ENCODE measurements at places on chromosomes 3 and 15.

GRCh38 chr3:176375519-176375918 is 821.8 kb downstream of the TBL1XR1 start:
- no peak for DNase-seq

DNA sequence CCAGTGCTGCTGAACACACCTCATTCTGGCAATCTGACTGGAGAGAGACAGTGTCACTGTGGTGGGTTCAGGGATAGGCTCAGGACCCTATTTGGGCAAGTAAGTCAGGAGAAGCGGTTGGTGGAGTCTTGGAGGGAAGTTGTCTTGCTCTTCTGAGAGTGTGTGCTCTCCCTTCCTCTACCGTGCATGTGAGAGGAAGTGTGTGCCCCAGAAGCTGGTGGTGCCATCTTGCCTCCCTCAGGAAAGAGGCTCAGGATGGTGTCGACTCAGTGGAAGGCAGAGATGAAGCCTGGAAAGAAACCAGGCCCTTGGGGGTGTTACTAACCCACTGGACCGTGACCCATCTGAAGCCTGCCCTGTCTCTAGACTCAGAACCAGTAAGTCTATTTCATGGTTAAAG is 6.8 kb upstream of the RARRES1 start:
- no peak for DNase-seq

GRCh38 chr15:62524848-62525247 is 359.8 kb upstream of the C2CD4B start:
- no peak for DNase-seq

GRCh38 chr15:96947296-96948229 is 617.1 kb downstream of the NR2F2 start:
- peak; percentile 66 for DNase-seq

- no peak for DNase-seq
These were observed 108.1 kb downstream of the PDZRN3 start for GRCh38 chr3:73516631-73517030.

GRCh38 chr3:8838234-8838633 is 68.8 kb upstream of the OXTR start:
- no peak for DNase-seq

GRCh38 chr3:29186131-29186599 is 94.7 kb upstream of the RBMS3 start:
- peak; percentile 47 for DNase-seq

- DNase-seq: peak; percentile 89
These were observed 182.3 kb upstream of the NDN start for GRCh38 chr15:23869396-23869795.

- DNase-seq: no peak
These were observed 972 bp downstream of the UBA5 start for GRCh38 chr3:132661101-132661500.

DNA sequence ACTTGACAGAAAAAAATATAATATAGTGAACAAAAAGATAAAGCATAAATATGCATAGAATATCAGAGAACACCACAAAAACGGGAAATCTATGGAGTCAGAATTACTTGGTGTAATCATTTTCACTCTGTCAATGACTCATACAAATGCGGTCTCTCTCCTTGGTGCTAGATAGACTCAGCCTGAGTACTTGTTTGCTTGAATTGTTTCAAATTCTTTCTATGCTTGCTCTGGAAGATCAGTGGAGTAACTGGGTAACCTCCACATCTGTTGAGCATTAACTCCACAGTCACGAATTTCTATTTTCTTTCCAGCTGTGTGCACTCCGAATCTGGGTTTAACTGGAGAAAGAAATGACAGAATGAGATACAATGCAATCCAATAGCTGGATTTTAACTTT is 760.4 kb downstream of the ZPLD1 start:
- peak; percentile 7 for DNase-seq

- peak; percentile 32 for DNase-seq
These were observed 52.5 kb upstream of the ATP2B2 start for GRCh38 chr3:10557781-10558373.

- DNase-seq: no peak
These were observed 3.6 kb upstream of the KBTBD12 start for GRCh38 chr3:127911421-127911931.

DNA sequence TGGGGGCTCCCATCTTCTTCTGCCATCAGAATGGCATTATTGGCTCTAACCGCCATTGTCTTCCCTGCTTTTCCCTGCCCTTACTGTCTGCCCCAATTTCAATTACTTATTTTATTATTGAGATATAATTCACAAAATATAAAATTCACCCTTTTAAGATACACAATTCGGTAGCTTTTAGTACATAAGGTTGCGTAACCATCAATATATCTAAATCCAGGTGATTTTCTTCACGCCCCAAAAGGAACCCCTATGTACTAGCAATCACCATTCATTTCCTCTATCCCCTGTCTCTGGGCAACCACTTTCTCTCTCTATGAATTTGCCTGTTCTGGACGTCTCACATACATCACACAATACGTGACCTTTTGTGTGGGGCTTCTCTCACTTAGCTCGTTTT is 18.0 kb downstream of the RBP2 start:
- no peak for DNase-seq

GRCh38 chr3:195595785-195596531 is 12.2 kb upstream of the APOD start:
- no peak for DNase-seq

DNA sequence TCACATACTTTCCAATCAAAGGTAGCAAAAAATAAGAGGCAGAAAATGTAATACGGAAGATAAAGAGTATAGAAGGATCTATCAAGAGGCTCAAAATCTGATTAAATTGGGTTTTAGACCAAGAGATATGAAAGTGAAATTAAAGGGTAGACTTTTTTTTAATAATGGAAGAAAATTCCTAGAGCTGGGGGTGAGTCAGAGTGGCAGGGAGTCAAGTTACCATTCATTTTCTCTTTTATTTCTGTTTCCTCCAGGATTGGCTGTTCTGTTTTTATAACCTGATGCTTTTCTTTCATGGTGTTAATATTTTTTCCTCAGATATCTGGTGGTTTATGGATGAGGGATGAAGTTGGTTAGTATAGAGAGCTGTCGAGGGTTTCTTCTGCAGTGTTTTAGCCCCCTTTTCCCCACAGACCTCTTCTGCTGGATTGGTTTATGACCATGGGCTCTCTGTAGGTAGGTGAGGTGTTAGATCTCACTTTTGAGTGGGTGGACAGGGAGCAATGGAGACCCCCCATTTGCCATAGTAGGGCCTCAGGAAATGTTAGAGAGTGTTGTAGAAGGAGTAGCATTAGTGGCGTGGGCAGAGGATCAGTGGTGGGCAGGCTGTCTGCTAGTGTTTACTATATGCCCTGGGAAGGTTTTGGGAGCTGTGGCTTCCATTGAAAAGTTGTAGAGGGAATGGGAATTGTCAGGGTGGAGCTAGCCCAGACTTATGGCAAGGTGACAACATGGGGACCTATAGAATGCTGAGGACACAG is 201.6 kb upstream of the GOLGA6L4 start:
- peak; percentile 32 for DNase-seq

DNA sequence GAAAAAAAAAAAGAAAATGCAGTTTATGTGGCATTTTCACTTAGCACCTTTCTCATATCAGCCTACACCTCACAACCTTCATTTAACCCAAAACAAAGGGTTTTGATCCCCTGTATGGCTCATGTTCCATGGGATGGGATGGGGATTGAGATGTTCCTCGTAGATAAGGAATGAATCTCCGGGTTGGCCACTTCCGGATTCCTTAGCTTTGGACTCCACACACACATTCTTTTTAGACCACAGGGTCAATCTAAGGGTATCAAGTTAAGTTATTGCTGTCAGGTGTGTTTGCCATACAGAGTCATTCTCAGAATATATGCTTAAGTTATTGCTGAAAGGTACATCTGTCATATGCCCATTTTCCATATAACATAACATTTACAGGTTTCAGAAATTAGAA is 301.4 kb upstream of the TGFBR2 start:
- DNase-seq: peak; percentile 57

GRCh38 chr3:69095636-69096035 is 10.9 kb downstream of the ARL6IP5 start:
- DNase-seq: no peak

GRCh38 chr3:173255555-173255954 is 114.5 kb upstream of the SPATA16 start:
- no peak for DNase-seq

DNA sequence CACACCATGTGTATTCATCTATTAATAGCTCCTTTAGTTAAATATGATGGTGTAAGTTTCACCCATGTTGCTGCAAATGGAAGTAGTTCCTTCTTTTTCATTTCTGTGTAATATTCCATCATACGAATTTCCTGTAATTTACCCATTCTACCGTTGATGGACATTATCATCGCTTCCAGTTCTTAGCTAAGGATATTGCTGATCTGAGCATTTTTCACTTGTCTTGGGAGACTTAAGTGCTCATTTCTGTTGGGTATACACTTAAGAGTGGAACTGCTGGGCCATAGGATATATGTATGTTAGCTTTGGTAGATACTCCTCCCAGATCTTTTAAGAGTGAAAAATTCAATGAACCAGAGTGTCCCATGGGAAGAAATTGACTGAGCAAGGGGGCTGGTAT is 11.0 kb downstream of the PLIN1 start:
- DNase-seq: no peak

DNA sequence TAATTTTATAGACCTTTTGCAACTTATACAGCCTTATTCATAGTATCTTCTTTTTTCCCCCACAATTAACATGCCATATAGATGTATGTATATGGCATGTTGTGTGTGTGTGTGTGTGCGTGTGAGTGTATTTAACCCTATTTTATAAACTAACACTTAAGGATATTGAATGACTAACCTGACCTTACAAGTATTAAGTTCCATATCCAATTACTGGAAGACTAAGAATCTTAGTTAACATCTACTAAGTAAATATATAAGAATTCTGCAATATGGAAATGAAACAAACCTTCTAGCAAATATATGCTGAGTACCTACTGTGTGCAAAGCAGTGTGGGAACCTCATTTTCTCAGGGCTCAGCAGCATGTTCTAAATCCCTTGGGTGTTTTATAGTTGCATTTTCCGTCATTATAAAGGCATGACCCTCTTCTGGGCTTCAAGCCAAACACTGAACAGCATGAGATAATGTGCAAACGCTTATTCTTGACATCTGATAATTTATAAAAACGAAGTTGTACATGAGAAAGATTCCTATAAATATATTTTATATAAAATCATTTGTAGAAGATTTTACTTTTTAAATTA is 105.5 kb downstream of the NLGN1 start:
- DNase-seq: no peak

- DNase-seq: no peak
These were observed 103.0 kb downstream of the PGPEP1L start for GRCh38 chr15:98904544-98904943.

DNA sequence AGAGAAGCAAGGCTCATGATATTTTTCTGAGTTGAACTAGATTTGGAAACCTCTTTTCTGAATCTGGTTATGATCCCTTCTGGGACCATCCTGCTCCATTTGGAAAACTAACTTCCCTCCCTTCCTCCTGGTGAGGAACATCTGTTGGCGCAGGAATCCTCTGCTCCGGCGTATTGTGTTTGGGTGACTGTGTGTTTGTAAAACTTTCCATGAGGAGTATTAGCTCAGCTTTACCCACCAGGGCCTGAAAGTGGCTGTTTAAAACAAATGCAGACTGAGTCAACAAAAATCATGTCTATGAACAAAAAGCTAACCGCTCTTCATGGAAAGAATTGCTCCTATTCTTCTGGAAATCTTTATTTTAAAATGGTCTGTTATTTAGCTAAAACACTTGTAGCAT is 17.7 kb downstream of the STARD9 start:
- no peak for DNase-seq

GRCh38 chr3:25478964-25479726 is 51.1 kb downstream of the RARB start:
- no peak for DNase-seq

DNA sequence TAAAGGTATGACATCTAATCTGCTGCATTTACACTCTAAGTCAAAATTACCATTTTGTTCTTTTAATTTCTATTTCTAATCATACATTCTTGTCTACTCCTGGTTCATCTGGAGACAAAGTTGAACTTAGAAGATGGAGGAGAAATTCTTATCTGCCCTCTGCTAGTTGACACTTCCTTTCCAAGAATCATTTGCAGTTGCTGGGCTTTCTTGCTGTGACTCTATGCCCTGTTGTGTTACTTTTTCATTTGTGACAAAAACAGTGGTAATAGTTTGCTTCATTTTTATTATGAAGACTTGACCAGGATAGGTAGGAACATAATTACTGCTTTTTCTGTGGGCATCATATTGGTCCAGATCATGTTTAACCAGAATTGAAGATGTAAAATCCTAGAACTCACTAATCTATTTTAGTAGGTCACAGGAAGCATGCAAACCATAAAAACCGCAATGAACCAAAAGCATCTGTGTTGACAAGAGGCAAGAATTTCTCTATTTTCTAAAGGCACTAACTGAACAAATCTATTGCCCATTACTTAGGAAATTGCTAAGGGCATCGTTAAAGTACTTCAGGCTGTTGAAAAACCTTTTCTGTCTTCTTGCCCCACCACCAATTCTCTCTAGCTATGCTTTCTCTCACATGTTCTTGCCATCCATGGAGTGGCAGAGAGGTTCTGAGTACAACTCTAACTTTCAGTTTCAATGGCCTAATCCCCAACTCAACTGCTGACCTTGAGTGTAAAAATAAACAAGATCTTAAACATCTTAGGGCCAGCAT is 4.2 kb upstream of the CCR2 start:
- DNase-seq: no peak

GRCh38 chr3:48661501-48662144 is 1.1 kb downstream of the CELSR3 start:
- peak; percentile 58 for DNase-seq

DNA sequence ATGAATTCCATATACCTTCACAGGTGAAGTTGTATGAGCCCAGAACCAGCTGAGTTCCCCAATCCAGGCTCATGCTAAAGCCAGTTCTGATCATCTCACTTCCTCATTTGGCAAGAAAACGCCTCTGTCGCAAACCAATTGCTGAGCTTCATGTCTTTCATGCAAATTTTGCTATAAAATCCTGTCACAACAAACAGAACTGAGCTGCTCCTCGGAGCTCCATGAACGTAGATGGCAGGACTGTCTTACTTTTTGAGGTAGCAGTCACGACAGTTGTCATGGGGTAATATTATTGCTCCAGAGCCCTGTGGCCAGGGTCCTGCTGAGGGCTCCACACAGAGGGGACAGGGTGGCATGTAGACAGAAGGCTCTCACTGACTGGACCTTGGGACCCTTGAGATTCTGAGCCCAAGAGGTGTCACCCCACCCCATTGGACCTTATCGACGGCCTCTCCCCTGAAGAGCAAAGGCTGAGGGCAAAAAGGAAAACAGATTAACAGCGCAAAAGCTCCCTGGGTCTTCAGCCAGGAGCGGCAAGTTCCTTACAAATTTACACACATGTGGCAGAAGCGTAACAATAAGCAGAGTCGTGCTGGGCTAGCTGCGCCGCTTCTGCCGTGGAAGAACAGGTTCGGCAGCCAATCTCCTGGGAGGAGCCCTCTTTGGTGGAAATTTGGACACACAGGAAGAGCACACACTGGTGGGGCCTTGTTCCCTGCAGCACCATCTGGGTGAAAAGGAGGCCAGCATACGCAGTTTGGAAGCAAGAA is 249.2 kb downstream of the OPA1 start:
- no peak for DNase-seq

DNA sequence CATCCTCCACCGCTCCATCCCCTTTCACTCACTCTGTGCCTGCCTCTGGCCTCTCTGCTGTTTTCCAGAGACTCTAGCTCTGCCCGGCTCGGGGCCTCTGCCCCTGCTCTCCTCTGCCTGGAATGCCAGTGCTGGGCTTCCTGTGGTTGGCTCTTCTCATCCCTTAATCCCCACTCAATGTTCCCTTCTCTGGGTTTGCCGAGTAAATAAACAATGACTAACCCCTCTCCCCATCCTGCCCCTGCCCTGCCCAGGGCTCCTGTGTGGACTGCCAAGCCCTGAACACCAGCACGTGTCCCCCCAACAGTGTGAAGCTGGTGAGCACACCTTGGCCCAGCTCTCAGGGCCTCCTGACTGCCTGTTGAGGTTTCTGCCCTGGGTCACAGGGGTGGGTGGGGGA is 12.2 kb downstream of the STAB1 start:
- peak; percentile 70 for DNase-seq

Data from urothelium cell line (cell line).